ENCODE measurements at places on chromosomes 5 and 9.

DNA sequence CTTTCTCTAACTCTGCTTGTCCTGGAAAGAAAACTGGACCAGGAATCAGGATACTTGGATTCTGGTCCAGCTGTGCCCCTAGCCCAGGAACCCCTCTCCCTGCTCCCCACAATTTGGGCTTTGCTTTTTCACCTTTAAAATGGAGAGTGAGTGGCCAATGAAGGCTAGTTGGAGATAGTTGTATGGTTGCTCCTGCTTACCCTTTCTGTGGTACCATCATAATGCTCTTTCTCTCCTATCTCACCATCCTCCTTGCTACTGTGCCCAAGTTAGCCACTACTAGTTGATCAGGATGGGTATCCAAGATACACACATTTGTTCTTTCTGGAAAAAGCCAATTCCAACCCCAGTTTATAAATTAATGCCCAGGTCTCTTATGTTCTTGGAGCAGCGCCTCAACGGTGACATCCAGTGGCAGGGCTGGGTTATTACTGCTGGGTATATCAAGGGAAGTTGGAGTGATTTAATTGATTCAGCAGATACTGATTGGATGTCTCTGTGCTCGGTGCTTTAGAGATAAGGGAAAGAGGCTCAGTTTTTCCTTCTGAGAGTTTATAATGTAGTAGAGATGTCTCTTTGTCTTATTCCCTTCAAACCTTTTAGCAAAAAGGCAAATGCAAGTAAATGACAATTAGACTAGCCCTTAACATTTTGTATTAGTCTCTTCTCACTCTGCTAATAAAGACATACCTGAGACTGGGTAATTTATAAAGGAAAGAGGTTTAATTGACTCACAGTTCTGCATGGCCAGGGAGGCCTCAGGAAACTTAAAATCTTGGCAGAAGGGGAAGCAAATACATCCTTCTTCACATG, 38.5 kb downstream of the FAXDC2 start:
- DNase-seq: peak; percentile 65

GRCh38 chr9:71485326-71485725, 283.0 kb downstream of the CEMIP2 start:
- DNase-seq: no peak

DNA sequence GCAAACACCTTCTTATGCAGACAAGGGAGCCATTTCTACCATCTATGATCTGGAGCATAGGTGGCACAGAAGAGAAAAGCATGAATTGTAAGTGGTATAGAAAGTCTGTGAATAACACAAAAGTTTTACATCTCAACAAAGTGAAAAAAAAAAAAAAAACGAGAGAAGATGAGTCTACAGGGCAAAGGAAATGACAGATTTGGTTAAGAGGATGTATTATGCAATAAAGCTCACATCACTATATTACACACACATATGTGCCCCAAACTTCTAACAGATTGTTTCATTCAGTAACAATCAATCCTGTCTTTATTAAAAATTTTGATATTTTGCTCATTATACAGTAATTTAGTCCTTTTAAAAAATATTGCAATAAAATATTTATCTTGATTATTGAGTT, 49.8 kb downstream of the CERT1 start:
- DNase-seq: peak; percentile 38

DNA sequence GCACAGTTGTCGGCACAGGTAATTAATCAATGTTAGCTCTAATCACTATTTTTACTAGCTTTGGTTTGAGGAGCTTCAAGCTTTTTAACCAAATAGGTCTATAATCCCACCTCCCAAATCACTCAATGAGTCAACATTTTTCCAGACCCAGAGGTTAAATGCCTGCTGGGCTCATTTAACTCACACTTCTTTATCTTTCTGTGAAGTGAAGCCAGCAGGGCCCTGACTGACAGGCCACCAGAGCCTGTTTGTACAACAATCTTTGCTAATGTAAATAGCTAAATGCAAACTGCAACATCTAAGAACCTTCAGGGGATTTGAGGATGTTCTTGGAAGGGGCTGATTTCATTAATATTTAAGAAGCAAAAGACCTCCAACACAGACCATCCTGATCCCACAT, 98.4 kb upstream of the NREP start:
- no peak for DNase-seq

DNA sequence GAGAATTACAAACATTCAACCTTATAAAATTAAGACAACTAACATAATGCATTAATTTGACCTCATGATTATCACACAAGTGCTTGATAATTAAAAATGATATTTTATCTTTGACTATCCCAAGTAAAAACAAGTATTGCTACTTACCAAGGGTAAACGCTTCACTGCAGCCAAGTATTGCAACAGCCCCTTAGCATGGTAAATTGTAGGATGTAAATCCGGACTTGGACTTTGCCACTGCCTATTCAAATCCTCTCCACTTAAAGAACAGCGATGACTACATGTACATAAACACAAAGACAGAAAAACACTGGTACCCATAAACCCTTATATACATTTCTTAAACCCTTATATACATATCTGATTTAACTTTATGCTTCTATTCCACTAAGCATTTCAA, 155.1 kb downstream of the AGTPBP1 start:
- no peak for DNase-seq

DNA sequence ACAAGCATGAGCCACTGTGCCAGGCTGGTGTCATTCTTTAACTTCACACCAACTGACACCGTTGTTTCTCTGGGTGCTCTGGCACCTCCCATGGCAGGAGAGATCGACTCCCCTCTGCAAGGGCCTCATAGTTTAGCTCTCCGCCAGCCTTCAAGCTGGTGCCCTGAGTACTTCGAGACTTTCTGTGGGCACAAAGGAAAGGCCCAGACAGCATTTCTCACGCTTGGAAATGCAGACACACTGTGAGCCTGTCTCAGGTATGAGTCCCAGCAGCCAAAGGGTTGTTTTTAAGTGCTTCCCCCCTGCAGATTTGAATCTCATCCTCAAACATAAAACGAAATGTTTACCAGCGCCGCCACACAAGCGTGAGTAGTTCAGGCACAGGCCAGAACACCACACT, 11.1 kb upstream of the TCF7 start:
- no peak for DNase-seq

GRCh38 chr5:174982485-174982884, 258.1 kb downstream of the MSX2 start:
- no peak for DNase-seq

DNA sequence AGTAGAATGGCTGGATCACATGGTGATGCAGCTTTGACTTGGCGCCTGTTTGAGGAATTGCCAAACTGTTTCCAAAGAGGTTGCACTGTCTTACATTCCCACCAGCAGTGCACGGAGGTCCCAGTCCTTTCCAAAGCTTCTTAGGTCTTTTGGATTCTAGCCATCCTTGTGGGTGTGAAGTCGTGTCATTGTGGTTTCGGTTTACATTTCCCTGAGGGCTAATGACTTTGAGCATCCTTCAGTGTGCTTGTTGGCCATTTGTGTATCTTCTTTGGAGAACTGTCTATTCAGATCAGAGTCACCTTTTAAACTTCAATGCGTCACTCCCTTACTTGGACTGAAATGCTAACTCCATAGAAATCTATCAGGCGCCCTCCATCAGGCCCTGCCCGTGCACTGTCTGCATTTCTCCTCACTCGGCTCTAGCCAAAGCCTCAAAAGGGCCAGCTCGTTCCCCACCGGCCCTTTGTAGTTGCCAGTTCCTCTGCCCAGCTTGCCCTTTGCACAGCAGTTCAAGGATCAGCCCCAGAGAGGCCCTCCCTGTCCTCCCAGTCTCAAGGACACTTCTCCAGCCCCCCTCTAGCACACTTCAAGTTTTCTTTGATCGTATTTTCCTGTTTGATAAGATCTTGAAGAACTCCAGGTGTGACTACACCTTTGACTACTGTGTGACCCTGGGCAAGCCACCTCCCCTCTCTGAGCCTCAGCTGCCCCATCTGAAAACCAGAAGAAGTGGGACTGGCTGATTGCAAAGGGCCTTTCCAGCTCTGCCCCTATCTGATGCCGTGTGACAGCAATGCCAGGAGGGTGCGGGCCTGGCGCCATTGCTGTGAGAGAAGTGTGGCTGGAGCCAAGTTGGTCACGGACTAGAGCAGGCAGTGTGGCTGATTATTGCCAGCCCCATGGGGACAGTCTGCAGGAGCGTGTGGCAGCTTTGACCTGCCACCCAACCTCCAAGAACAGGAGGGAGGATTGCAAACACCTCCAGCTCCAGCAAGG, 5.6 kb downstream of the HRH2 start:
- DNase-seq: peak; percentile 62

DNA sequence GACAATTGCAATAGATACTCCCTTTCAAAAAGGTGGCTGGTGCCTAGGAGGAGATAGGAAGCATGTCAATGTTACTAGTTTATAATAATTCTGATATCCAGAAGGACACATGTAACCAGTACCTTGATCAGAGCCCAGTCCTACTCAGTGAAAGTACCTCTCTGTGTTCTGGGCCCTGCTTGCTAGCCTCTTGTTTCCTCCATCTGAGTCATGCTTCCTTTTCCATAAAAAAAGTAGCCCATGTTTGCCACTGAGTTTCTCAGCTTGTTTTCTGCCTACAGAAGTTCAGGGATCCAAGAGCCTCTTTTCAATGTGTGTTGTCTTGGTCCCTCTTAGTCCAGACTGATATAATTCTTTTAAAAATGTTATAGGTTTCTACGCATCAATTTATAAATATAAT, 149.0 kb downstream of the SSBP2 start:
- DNase-seq: no peak

DNA sequence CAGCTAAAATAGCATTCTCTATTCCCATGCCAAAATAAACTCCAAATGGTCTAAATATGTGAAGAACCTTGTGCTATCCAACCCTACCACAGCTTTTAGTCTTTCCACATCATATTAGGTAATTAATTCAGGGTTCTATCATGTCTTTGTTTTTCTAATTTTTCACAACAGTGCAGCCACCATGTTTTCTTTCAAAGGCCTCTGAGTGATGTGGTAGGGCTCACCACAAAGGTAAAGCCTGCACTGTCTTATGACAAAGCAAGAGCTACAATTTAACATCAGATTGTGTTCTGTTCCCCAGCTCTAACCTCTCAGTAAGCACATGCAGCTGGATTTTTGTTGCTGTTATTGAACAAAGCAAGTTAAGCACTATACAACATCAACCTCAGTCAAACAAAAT, 52.4 kb downstream of the MEF2C start:
- no peak for DNase-seq

DNA sequence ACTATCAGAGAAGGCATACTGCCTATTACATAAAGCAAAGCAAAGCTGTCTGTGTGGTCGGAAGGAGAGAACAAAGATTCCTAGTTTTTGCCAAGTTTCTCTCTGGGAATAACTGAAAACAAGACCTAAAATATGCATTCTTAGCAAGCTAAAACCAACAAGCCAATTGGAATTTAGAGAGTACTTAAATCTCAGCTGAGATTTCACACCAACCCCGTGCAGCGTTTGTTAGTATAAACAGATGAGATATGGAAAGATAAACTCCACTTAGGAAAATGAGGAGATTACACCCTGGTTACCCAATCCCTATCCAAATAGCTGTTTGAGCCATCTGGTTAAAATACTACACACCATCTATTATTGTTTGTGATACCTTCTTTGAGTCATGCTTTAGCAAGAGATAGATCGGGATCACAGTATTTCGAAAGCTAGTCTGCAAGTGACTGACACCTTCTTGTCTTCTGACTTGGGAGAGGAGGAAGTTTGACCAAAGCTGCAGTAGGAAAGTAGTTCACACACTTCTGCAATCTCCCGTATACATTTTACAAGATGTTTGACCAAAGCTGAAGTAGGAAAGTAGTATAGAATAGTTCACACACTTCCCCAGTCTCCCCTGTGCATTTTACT, 18.2 kb downstream of the FAF2 start:
- DNase-seq: peak; percentile 91

- DNase-seq: no peak
These were observed 169.3 kb downstream of the NTRK2 start for GRCh38 chr9:84838879-84839278.

- no peak for DNase-seq
These were observed at the start of gene IL31RA for GRCh38 chr5:55850839-55851674. Gene IL31RA, plus strand, starts transcription at chr5:55851357. Its CDS starts 214 bp downstream, at chr5:55851571.

All from AML-193 (cell line).